ENCODE measurements at places on chromosomes 3 and 15.

DNA sequence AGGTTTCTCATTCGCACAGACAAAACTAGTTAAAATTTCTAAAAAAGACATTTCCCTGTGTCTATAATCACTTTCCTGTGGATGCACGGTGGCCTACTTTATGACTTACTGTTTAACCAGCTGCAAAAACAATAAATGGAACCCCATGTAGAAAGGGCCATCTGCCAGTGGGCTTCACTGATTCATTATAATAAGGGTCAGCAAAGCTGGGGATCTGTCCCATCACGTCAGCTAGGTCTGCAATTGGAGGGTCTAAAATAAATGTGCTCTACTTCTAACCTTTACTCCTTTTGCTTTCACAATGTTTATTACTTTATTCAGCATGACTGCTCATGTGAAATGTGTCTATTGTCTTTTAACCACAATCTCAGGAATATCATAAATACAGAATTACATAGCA is 43.1 kb upstream of the NMD3 start:
- no peak for DNase-seq

DNA sequence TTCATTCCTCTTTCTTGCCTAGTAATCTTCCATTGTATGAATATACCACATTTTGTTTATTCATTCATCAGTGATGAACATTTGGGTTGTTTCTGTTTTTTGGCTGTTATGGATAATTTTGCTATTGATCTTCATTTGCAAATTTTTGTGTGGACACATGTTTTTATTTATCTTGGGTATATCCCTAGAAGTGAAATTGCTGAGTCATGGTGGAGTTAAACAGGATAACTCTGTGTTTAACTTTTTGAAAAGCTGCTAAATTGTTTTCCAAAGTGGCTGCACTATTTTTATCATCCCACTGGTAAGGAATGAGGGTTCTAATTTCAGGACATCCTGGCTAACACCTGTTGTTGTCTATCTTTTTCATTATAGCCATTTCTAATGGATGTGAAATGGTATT is 74.6 kb upstream of the ARL6 start:
- no peak for DNase-seq

DNA sequence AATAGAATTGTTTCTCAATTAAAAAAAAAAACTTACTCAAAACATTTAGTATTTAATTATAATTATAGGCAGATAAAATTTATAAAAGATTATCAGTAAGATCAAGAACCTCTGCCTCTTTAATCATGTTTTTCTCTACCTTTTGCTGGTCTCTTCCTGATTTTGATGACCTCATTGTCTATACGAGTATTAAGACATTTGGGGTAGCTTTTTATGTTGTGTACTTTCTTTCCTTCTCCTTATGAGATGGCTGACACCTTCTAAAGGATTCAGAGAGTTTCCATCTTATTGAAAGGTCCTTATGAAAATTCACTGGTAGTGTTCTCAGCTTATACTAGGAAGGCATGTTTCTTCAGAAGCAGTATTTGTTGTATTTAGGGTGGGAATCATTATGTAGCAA is 426.3 kb downstream of the LPP start:
- no peak for DNase-seq

DNA sequence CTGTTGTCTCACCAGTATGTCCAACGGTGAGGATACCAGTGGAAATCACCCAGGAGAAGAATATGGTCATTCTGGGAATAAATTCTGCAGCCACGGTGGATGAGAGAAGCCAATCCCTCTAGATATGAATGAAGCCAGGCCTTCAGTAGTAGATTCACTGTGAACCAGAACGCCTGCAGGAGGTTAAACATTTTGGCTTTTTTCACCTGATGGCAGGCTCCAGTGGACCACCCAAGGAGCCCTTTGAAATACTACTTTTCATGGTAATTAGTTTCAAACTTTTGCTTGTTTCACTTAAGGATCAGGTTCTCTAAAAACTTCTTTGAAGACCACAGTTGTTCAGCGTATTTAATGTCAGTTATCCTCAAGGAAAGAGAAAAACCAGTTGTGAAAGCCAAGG is 353.4 kb downstream of the RORA start:
- DNase-seq, result no peak

DNA sequence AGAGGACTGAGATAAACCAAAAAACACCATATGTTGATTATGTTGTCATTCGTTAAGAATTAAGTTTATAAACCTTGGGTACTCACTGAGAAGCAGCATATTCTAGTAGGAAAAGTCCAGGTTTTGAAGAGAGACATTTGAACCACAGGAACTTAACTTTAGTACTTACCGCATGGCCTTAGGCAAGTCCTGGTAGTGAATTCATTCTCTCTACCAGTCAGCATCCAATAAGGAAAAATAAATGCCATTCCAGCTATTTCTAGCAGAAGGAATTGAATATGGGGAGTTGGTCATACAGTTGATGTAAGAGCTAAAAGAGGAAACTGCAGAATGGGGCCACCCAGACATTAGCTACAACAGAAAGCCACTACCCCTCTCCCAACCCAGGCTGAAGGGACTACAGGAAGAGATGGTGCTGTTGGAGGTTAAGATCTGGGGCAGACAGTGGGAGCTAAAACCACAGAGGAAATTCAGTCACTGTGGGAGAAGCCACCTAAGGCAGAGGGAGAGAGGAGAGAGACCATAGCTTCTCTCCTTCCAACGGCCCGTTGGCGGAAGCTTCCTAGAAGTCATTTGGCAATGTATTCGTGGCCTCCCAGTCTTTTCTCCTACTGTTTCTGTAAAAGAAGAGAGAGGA is 133.8 kb upstream of the RARB start:
- DNase-seq, result no peak

DNA sequence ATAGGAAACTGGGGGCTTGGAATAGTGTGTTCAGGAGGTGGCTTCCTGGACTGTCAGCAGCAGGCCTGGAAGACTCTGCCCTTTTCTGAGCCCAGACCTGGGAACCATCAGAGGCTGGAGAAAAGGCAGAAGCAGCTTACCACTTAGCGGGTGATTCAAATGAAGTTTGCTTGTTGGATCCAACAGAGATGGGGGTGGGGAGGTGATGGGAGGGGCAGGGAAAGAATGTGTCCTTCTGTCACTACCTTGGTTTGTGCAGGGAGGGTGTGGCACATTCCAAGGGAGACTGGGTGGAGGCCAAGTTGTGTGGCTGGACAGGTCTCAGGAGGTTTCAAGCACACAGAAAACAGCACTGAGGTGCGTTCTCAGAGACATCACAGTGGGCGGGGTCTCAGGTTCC is 58.8 kb downstream of the TRAK1 start:
- DNase-seq, result no peak

DNA sequence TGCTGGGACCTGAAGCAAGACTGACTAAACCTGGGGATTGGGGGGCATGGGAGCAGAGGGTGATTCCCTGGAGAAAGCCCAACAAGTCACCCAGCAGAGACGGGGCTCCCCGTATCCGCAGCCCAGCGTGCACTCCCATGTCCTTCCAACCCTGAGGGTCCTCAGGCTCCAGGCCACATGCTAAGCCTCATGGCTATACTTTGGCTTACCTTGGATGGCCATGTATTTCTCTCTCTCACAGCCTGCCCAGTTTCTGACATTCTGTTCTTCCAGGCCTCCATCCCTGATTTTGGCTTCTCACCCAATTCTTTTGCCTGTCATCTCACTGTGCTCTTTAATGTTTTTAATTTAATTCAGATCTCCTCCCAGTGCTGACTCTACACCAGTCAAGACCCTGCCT is 126.8 kb upstream of the CTDSPL start:
- no peak for DNase-seq

DNA sequence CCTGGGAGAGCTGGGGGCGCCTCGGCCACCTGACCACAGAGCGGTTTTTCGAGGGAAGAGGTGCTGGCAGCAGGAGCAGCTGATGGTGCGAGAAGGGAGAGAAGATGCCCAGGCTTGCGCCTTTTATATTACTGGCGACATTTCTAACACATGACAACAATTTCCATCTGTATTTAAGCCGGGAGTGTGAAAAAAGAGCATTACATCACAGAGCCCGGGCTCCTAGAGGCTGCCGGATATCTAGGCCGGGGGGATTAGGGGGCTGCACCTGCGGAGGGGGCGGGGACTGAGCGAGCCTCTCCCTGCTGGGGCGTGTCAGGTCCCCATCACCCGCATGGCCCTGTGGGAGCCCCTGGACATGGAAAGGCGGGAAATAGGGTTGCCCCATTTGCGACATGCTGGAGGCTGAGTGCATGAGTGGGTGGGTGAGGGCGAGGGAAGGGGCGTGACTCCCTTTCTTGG is 440.7 kb downstream of the MAGI1 start:
- DNase-seq, result no peak

DNA sequence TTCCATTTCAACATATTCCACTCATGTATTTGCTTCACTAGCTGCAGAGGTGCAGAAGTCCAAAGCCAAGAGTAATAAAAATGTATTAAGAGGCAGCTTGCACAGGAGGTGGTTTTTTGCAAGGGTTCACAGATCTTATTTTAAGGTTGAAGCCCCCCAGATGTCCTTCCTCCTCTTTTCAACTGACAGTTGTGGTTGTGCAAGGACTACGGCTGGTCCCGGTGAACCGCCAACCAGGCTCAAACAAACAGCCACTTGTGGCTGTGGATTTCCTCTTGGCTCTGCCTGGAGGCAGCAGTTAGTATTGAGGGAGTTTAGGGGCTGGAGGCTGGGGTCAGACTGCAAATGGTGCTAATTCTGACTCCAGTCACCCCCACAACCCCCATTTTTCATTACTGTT is 240.7 kb upstream of the TBC1D5 start:
- DNase-seq, result no peak

DNA sequence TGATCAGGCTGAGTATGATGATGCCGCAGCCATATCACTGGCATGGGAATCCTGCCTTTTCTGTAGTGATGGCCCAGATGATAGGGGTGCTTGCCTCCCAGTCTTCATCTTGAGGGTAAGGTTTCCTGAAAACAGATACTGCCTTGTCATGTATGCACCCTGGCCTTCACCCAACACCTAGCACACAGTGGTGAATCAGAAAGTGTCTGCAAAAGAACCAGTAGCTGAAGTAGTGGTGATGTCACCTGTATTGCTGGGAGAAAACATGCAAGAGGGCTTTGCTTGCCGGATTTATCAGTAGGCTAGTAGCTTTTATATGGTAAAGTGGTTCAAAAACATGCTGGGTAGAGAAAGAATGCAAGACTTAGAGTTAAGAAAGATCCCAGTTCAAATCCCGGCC is 419.8 kb upstream of the WNT5A start:
- DNase-seq, result no peak

- no peak for DNase-seq
Observed at GRCh38 chr3:125960456-125961288, 8.3 kb upstream of the ROPN1B start.

GRCh38 chr3:185176750-185177359 is 24.0 kb upstream of the C3orf70 start:
- no peak for DNase-seq

GRCh38 chr3:168360993-168361392 is 265.3 kb upstream of the GOLIM4 start:
- no peak for DNase-seq

GRCh38 chr3:77328690-77329089 is 288.8 kb downstream of the ROBO2 start:
- DNase-seq, result no peak

GRCh38 chr3:7697548-7697947 is 804.1 kb upstream of the LMCD1 start:
- DNase-seq, result no peak

DNA sequence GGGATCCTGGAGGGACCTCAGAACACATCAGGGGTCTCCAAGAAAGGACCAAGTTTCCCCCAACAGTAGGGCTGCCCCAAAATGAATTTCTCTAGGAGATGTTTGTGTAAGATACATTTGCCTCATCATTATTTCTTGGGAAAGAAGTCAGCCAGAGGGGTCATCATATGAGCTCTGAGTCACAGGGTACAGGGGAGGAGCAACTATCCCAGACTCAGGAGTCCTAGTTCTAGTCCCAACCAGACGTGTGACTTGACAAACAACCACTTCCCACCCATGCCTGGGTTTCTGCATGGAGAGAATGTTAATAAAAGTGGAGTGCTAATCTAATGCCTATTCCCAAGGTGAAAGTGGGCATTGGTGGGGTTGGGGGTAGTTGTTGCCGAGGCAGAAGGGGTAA is 144.1 kb downstream of the ALDH1A2 start:
- no peak for DNase-seq

DNA sequence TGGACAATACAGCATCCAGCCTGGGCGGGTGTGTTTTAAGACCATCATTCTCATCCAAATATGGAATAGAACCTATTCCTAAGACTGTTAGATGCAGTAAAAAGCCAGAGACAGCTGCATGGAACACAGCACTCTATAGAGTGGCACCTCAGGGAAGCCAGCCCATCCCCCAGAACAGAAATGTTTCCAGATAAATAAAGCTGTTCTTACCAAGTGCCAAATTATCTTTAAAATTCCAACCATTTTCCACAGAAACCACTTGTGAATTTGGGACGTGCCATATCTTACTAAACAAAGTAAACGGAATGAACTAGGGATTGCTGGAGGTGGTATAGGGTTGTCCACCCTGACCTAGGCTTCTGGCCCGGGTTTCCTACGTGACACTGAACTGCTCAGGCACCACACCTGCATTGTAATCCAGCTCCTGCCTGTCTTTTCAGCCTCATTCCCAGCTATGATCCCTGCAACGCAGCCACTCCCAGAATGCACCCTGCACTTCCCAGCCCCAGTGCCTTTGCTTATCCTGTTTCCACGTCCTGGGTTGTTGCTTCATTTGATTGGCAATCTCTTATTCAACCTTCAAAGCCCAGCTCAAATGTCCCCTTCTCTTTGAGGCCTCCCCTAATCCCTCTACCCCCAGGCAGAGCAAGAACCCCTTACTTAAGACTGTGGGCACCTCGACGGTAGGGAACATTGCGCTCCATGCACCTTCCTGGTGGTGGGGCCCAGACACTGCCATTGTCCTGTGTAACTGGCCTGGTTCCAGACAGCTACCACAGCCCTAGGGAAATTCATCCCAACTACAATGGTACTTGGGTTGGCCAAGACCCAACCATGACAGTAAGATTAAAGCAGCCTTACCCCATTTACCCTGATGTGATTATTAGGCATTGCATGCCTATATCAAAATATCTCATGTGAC is 100.2 kb downstream of the IQSEC1 start:
- DNase-seq, result no peak

DNA sequence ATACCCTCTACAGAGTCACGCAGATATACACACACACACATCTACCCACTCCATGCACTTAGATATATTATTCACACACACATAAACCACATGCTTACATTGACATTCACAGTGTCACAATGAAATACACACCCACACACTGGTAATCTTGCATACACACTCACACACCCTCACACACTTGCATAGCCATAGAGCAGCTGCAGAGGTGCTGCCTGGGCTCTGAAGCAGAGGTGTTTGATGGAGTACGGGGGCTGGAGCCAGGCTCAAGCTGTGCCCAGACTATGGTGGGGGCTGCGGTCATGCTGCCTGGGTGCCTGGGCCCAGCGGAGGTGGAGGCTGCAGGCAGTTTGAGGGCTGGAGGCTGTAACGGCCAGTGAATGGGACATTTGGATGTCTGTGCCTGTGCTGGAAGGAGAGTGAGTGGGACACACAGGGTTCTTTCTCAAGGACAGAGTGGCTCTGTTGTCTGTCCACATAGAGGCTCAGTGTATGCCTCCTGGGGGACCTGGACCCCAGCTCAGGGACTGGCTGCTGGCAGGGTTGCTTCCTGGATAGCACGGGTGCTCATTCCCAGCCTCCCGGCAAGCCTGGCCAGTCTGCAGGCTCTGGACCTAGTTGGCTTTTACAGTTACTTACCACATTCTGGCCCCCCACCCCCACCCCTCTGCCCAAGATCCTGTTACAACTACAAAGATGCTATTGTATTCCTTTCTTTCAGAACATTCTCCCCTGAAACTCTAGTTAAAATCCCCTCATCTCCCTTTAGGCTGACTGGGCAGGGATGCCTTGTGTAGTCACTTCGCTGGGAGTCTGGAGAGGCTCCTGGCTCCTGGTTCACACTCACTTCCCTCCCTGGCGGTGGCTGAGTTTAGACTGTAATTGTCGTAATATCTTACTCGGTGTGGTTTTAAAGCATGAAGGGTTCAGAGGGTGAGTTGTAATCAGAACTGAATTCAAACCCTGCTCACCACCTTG is 12.5 kb downstream of the GASK1A start:
- no peak for DNase-seq

Measured in cortex of kidney (tissue), 1 donor.